ENCODE measurements at places on chromosomes 1 and 21. TPM values are rescaled to one million over a fixed set of nuclear protein-coding genes. Genes with fewer than 3 reads are reported as not detected.

Gene TAS1R1
- not detected for total RNA-seq

DNA sequence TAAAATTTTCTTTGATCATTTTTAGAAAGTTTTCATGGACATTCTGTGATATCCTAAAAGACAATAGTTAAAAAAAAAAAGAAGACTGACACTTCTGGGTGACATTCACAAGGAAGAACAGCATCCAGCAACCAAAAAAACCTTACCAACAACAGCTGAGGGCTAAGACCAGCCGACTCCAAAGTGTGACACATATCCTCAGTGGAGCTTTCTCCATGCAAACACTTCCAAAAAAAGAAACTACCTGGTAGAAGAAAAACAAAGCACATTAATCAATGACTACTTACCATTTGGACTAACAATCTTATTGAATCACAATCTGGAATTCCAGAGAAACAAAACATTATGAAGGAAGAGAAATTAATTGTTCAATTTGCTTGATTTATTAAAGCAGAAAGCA lies 88.2 kb downstream of the IARS2 start:
- DNase-seq, result no peak

GRCh38 chr1:207017615-207018559 lies 14.7 kb downstream of the C1orf116 start:
- DNase-seq, result no peak

Gene PDZK1
- not detected for total RNA-seq

Gene F3
- total RNA-seq, result not detected

Gene KCNQ4
- total RNA-seq, result 0.18 TPM

GRCh38 chr1:71222668-71223067 lies 141.8 kb upstream of the ZRANB2 start:
- no peak for DNase-seq

GRCh38 chr1:210696709-210697108 lies 368.0 kb downstream of the HHAT start:
- DNase-seq, result no peak

GRCh38 chr1:13881385-13882088 lies 181.5 kb downstream of the PRDM2 start:
- DNase-seq, result no peak

GRCh38 chr1:162458236-162458635 lies 39.4 kb upstream of the UHMK1 start:
- no peak for DNase-seq

DNA sequence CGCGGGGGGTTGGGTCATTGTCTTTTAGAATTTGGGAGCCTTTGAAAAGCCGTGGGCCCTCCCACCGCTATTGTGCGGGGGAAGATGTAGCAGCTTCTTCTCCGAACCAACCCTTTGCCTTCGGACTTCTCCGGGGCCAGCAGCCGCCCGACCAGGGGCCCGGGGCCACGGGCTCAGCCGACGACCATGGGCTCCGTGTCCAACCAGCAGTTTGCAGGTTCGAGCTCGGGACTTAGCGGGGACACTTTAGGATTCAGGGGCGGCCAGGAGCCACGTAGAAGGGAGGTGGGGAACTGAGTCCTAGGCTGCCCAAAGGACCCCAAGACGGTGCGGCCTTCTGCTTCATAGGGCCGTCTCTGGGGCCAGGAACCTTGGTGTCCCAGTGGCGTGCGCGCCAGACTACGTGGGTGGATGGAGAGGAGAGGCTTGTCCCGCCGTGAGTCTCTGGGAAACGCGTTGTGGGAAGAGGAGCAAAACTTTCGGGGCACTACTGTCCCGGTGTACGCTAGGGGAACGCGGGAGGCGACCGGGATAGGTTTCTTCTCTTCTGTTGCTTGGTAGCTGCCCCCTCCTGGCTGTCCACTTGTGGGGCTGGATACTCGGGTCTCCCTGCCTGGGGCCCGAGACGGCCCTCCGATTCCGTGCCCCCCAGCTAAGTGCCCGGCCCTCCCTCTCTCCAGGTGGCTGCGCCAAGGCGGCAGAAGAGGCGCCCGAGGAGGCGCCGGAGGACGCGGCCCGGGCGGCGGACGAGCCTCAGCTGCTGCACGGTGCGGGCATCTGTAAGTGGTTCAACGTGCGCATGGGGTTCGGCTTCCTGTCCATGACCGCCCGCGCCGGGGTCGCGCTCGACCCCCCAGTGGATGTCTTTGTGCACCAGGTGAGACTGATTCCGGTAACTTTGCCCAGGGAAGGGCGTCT lies at the start of gene LIN28A:
LIN28A (plus strand) TSS at position 112 of the 918 bp plus-strand sequence; CDS start at position 187, 75 bp downstream.
- DNase-seq, result no peak

DNA sequence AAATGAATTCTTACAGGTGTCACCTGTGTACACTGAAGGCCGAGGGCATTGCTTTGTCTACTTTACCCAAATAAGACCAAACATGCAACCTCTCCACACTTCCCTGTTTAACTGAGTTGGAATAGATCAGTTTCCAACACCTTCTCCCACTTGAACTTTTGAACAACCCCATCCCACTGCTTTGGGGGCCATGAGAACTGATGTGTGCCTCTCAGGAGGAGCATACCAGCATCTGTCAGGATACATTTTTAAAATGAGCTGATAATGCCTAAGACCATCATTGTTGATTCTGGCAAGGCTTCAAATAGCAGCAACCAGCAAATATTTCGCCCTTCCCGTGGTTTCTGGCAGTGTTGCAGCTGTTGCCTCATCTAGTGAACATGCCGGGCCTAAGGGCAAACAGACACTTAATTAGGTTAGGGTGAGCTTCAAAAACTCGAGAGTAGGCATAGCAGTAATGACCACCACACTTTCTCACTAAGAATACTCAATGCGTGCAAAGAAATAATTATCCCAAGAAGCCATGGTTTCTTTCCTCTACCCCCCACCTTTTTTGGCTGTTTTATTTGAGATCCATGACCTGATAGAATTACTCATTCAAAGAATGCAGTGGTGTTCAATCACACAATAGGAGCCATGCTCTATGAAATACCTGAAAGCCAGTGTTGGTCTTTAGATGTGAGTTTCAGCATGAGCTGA lies 63.7 kb downstream of the MAP10 start:
- DNase-seq, result no peak

Gene SPATA45
- not detected for total RNA-seq

Gene URB2
- total RNA-seq, result 11.2 TPM

GRCh38 chr21:26800001-26800400 lies 45.2 kb downstream of the ADAMTS1 start:
- no peak for DNase-seq

GRCh38 chr21:34969423-34970166 lies 79.5 kb downstream of the RUNX1 start:
- no peak for DNase-seq

DNA sequence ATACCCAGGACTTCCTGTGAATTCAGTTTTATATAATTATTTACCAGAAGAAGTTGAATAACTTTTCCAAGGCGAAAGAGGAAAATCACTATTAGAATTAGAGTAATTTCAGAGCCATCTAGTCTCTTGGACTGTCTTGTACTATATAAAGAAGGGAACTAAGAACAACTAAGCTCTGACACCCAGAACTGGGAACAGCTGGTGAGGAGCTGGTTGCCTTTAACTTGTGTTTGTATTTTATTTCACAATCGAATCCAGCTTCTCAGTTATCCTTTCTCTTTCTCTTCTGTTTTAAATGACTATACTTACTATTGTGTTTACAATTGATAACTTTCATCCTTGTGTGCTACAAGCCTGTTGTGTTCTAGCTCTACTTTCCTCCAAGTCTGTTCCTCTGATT lies 8.4 kb downstream of the SNX27 start:
- DNase-seq, result no peak

- DNase-seq, result no peak
Observed at GRCh38 chr1:17091252-17091651, 28.0 kb downstream of the PADI2 start.

GRCh38 chr1:198333744-198334143 lies 176.9 kb downstream of the NEK7 start:
- DNase-seq, result no peak

- DNase-seq, result no peak
Observed at GRCh38 chr1:207308451-207309190, 12.9 kb upstream of the CD55 start.

DNA sequence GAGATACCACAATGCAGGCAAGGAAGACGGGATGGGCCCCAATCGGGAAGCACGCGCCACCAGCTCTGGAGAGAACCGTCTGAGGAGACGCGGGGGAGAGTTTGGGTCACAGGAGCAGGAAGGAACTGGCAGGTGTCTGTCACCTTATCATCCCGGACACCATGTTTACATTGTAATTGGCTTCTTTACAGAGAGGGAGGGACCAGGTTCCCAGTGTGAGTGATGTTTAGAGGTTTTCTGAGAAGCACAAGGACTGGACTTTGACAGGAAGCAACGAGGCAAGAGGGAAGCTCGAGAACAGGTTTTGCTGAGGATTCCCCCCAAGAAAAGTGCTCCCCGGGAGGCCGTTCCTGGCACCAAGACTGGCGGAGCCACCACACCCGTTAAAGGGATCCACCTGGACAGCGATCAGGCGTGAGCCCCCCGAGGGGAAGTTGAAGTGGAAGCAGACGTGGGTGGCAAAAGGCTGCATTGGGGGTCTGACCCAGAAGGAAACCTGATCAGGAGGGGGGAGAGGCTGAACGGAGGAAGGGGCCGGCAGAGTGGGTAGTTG lies 957 bp downstream of the EPS15 start:
- peak; percentile 62 for DNase-seq

- DNase-seq, result no peak
Observed at GRCh38 chr1:25828491-25828890, 8.7 kb downstream of the MTFR1L start.

Gene FAM89A
- total RNA-seq, result 8.7 TPM

DNA sequence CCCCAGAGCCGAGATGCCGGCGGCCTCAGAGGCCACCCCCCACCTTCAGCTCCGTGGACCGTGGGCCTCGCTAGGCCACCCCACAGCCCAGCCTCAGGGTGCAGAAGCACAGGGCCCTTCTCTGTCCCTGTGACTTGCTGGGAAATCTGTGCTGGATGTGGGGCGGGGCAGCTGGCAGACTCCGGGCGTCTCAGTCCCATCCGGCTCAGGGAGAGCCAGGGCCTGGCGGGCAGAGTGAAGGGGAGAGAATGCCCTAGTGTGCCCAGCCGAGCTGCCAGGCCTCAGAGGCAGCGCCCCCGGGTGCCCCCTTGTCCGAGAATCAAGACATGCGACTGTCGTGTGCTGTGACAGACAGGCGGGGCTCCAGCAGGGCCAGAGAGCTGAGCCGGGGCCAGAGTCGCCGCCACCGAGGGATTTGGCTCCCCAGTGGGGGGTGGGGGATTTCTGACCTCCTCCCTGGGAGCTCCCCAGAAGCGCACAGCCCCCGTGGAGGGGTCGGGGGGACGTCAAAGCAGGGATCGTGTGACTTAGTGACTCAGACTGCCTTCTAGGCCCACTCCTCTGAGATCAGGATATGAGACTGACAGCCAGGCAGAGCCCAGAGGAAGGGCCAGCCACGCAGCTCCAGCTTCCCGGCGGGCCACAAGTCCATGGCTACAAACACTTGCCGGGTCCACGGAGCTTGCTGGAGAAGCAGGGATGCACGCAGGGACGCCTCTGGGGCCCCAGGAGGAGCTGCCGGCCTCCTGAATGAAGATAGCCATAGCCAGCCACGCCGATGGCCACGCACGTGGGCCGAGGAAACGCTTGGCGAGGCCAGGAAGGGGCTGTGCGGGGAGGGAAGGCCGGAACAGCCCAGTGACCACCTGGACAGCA lies 11.9 kb downstream of the COL6A1 start:
- DNase-seq, result peak; percentile 58

DNA sequence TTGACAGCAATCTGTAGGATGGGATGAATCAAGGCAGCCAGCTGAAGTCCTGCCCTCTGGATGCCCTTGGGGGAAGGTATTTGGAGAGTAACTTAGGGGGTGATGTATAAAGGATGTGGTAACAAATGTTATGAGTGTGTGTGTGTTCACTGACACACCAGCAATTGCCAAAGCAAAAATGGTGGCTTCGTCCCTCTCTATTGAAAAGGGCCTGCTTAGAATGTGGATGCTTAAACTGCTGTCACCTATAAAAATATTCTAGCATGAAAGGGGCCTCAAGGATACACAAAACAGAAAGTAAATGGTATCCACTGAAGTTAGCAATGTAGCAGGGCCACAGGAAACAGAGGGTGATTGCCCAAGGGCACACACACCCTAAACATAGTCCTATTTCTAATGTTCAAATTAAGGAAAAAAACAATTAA lies 15.1 kb upstream of the AIM2 start:
- DNase-seq, result no peak

Gene AKR7A2
- total RNA-seq, result 24.8 TPM

DNA sequence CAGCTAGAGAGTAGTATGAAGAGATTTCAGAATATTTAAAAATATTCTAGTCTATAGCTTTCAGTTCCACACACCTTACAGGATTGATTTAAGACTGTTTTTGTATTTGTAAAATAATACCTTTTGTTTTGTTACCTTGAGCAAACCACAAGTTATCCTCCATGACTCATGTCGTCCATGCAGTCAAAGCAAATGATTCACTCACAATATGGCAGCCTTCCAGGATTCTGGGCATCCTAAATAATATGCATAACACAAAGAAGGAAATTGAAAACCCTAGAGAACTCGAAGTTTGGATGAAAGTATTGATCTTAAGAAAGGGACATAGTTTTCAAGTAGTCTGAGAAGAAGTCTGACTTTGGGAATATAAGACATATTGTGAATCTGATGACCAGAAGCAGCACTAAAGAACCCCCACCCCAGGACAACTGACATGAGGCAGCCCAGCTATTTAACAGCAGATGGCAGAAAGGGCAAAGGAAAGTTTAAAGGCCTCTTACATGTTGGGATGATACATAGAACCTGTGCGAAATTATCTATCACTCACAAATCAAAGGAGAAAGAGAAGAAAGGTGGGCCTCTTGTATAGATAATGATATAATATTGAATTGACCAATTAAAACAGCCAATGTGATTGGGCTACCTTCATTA lies 857.9 kb downstream of the BRINP3 start:
- no peak for DNase-seq

- DNase-seq, result no peak
Observed at GRCh38 chr1:71521655-71522264, 440.9 kb upstream of the ZRANB2 start.

Gene ZBTB8OS
- 54.3 TPM for total RNA-seq

Gene MAB21L3
- total RNA-seq, result not detected

Gene LHX8
- not detected for total RNA-seq

- DNase-seq, result no peak
Observed at GRCh38 chr1:217332431-217333065, 298.3 kb downstream of the GPATCH2 start.

Gene GBP4
- total RNA-seq, result 23.1 TPM

Gene SLFNL1
- total RNA-seq, result 0.65 TPM

GRCh38 chr1:185393205-185393604 lies 76.2 kb upstream of the IVNS1ABP start:
- no peak for DNase-seq

GRCh38 chr1:173663159-173663558 lies 6.5 kb downstream of the ANKRD45 start:
- no peak for DNase-seq

Gene OR2T29
- not detected for total RNA-seq

Gene GBP6
- 0.10 TPM for total RNA-seq

DNA sequence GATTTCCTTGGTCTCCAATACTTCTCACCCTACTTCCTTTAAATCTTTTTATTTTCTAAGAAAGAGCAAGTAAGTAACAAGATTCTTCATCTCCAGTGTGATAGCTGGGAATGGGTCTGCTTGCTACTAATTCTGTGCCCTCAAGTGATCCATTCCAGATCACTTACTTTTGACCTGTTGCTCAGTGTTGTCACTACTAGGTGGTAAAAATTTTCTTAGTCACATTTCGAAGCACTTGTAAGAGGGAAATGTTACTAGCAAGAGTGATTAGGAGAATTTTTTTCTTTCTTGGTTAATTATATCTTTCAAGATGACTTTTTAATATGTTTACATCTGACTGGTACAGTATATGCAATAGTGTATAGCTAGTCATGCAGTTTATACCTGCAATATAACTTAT lies 2.2 kb downstream of the UBAP2L start:
- no peak for DNase-seq
